Memory B cell (primary cell): ENCODE measurements at places on chromosomes 12 and 14.

GRCh38 chr14:75018694-75019093 is 16.0 kb downstream of the EIF2B2 start:
- DNase-seq = no peak

DNA sequence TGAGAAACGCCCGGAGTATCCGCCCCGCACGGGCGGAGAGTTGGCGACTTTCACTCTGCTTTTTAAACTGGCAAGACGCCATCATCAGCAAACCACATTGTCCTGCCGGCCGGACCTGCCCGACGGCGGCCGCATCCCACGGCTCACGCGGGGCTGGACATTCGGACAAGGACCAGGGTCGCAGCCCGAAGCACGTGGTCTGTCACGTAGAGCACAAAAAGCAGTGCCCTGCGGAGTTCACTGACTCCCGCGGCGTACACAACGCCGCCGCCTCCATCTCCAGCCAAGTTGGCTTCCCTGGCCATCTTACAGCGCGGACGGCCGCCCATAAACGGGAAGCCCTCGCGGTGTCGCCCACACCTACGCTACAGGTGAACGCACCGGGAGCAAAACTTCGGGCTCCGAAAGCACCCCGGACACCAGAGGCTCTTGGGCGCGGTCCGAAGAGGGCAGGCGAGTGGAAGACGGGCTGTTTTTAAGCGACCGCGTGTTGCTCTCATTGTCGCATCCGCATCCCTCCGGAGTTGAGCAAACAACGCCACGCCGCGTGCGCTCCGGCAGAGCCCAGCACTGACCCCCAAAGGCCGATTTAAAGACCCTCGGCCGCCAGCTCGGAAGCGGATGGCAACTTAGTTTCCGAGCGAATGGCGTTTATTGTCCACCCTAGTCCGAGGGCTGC is 966 bp downstream of the SINHCAF start:
- peak; percentile 53 for DNase-seq

- no peak for DNase-seq
Observed at GRCh38 chr12:106315523-106315922, 13.0 kb downstream of the TCP11L2 start.

DNA sequence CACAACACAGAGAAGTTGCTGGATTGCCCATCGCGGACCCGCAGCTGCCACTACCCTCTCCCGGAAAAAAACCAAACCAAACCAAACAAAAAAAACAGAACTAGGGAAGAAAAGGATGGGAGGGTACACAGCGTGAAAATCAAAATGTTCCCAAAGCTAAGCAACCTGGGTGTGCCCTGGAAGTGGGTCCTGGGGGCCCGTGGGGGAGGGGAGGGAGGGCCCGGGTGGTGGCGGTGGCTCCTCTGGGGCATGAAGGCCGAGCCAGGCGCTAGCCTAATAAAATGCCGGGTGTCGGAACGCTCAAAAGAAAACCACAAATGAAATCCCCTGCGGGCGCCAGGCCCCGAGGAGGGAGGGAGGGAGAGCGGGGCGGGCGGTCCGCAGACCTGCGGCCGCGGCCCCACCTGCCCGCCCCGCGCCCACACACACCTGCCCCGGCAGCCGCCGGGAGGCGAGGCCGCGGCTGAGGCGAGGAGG is 787 bp downstream of the HECTD4 start:
- DNase-seq = peak; percentile 14

DNA sequence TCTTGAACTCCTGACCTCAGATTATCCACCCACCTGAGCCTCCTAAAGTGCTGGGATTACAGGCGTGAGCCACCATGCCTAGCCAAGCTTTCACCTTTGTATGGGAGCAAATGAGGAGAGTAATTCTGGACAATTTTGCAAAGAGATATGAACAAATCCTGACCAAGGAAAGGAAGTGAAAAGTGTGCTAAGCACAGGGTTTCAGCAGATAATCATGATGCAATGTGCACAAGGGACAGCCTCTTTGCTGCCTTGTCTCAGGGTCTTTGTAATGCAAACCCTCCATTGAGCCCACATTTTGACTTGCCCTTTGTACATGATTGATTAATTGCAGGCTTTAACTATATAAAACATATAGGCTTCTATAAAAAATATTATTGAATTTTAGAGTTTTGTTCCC is 9.2 kb upstream of the PYGL start:
- DNase-seq = no peak

DNA sequence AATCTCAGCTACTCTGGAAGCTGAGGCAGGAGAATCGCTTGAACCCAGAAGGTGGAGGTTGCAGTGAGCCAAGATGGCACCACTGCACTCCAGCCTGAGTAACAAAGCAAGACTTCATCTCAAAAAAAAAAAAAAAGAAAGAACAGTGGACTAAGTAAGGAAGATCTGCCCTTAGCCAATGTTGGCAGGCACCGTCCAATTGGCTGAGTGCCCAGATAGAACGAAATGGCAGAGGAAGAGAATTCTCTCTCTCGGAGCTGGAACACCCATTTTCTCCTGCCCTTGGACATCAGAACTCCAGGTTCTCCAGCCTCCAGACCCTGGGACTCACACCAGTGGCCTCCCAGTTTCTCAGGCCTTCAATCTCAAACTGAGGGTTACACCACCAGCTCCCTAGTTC is 49.9 kb downstream of the ESR2 start:
- no peak for DNase-seq

DNA sequence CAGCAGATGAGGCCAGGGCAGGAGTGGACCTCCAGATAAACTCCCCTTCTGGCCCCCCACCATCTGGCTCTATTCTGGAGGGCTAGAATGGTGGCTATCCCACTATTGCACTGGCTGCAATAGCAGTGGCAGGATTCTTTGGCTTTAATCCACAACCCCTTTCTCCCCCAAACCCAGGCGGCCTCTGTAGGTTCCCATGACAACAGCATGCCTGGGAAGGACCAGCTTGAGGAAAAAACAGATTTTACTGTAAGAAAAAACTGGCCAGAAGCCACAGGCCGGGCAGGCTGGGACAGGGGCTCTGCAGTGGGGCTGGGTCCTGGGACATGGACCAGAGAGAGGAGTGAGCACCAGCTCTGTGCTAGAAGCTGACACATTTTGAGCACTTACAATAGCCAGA is 13.6 kb upstream of the ACVR1B start:
- no peak for DNase-seq

DNA sequence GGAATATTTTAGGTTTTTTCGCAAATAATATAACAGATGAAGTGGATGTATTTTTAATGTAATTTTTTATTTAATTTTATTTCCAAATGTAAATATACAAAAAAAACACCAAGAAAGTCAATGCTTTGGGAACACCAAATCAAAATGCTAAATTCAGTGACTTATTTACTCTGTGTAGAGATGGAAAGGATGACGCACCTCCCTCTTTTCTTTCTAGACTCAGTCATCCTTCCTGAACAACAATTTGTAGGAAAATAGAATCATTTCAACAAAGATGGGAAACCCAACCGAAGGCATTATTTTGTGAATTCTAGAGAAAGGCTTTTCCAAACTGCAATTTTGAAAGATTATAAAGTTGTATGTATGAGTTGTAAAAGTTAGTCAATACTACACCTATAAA is 57.7 kb downstream of the CCER1 start:
- DNase-seq = no peak

DNA sequence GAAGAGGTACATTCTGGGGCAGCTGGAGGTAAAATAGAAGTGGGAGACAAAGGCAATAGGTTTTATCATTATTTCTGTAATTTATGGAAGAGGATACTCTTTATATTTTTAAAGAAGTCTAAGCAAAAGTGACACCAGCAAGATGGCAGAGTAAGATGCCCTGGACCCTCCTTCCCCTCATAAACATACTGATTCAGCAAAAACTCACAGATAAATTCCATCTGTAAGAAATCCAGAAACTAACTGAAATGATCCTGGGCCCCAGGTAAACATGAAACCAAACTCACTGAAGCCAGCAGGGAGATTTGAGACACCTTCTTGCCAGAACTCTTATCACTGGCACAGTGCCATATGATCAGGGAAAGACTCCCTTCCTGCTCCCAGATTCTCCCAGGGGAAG is 79.9 kb downstream of the GCH1 start:
- DNase-seq = no peak

GRCh38 chr14:68544081-68544892 is 248.6 kb downstream of the ZFP36L1 start:
- no peak for DNase-seq

DNA sequence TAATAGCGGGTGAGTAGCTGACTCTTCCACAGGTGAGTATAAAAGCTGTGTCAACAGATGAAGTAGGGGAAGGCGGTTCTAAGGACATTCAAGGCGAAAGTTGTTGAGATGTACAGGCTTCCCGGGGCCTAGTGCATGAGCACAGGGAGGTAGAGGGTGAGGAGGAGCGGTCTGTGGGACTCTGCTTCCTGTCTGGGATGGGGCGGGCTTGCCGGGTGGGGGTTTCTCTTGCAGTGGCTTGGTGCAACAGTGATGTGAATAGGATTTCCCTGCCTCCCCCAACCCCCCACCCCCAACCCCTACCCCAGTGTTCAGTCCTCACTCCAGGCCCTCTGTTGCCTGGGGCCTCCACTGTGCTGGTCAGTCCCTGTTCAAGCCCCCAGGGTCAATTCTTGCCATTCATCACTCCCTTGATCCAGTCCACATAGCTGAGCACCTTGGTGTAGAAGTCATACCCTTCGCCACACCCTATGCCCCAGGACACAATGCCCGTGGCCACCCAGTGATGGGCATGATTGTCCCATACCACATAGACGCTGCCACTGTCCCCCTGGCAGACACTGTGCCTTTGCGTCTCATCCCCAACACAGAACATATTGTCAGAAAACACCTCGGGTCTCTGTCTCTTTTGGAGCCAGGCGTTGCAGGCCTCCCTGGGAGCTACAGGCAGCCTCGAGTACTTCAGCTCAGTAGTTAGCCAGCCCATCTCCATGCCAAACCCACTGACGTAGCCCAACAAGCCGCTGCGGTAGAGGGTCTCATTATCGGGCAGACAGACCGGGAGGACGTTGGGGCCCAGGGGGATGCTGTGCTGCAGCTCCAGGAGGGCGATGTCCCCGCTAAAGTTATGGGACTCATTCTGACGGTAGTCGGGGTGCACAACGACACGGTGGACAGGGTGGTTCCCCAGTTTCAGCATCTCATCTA is 4.0 kb upstream of the C1R start:
- DNase-seq = no peak

GRCh38 chr14:77529963-77530362 is 31.3 kb upstream of the ISM2 start:
- no peak for DNase-seq

- DNase-seq = no peak
Observed at GRCh38 chr12:69385038-69385437, 25.5 kb downstream of the YEATS4 start.

DNA sequence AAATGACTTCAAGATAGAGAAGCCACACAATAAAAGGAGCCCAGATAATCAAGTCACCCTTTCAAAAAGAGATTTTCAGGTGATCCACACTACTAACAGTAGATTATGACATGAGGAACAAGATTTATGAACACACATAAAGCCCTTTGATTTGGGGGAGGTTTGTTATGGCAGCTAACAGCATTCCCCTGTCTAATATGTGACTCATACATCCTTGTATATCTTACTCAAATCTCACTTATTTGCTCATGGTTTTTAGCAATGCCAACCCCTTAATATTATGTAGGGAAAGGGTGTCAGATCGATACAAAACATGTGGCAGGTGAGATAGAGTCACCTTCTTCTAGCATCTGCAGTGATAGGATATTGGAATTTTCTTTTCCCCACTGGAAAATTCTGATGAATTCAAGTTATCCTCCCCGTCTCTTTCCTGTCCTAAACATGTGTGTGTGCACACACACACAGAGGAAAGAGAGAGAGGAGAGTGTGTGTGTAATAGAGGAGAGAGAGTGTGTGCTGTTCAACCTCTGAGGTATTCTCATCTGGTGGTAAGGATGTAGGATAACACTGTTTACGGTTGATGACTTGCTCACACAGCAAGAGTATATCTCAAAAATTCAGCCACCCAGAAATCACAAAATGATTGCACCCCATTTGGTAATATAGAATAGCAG is 319.9 kb downstream of the KCNC2 start:
- no peak for DNase-seq

- DNase-seq = no peak
Observed at GRCh38 chr12:89783359-89784060, 74.9 kb upstream of the ATP2B1 start.

DNA sequence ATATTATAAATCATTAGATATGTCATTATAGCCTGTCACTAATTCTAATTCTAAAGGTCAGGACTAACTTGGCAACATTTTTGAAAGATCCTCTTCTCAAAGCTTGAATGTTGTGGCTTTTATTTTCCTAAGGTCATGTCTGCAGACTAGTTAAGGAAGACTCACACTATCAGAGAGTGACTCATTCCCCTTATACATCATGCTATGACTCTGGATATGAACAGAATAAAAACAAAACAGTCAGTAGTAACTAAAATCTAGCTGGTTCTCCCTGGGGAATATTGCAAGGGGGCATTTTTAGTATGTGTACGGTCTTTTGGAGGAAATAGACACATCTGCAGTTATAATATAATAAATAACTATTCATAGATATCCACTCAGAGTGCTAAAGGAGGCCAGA is 170.6 kb downstream of the SLC2A13 start:
- DNase-seq = no peak

DNA sequence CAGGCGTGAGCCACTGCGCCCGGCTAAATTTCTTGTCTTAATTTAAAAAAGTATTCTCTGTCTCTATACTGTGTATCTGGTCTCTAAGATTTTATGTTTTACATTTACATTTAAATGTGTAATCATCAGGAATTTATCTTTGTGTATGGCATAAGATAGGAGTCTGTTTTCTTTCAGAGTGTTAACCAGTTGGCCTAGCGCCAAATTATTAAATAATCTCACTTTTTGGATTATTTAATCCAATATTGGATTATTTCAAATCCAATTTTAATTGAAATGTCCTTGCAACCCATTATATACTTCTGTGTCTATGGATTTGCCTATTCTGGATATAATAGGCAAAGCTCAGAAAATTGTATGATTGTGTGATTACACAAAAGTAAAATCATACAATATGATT is 45.0 kb downstream of the BAZ2A start:
- DNase-seq = no peak

- no peak for DNase-seq
Observed at GRCh38 chr14:26917086-26917485, 319.3 kb upstream of the NOVA1 start.

GRCh38 chr12:96206936-96207662 is 12.9 kb downstream of the ELK3 start:
- DNase-seq = no peak

- DNase-seq = no peak
Observed at GRCh38 chr12:40794087-40794486, 101.8 kb downstream of the CNTN1 start.

DNA sequence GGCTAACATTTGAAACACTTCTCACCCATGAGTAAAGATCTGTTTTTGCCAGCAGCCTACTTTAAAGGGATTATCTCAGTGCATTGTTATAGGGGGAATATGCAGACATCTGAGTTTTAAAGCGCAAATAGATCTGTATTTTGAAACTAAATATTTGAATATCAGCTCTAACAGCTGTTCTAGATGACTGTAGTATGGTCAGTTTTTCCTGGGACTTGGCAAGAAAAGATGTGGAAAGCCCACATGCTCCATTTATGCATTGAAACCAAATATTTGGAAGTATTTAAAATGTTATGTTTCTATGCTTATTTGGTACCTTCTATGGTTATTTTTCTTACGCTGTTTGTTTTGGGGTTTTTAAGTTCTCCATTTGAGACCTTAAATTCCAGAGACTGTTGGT is 41.7 kb downstream of the RIC8B start:
- no peak for DNase-seq
